ENCODE measurements at places on chromosomes 5 and 9.

GRCh38 chr5:35890021-35891020 lies 33.6 kb downstream of the IL7R start:
- no peak for DNase-seq

DNA sequence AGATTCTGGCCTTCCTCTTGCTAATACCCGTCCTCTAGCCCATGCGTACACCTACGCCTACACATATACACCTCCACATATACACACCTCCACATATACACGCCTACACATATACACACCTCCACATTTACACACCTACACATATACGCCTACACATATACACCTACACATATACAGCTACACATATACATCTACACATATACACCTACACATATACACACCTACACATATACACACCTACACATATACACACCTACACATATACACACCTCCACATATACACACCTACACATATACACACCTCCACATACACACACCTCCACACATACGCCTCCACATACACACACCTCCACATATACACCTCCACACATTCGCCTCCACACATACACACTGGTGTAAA lies 27.2 kb downstream of the AK3 start:
- DNase-seq, result no peak

DNA sequence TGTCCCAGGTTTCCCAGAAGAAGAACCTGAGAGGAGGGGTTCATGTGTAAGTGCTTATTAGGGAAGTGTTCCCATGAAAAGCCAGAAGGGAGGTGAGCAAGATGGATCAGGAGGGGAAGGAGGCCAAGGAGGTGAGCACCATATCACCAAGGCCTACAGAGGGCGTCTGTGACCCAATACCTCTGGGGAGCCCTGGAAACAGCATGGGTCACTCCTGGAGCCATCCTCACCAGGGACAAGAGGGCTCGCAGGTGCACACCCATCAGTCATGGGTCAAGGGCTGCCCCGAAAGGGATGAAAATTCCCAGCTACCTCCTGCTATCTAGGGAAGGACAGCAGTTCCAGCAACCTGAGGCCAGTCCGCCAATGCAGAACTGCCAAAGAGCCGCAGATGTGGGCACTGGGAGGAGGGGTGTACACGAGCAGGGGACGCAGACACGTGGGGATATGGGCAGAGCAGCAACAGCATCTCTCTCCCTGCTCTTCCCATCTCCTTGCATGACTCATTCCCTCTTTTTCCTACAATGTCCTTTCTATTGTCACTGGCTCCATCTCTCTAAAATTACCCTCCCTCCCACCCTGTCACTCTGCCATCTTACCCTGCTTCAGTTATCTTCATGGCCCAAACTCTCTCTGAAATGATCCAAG lies 167.6 kb upstream of the FSTL4 start:
- no peak for DNase-seq

DNA sequence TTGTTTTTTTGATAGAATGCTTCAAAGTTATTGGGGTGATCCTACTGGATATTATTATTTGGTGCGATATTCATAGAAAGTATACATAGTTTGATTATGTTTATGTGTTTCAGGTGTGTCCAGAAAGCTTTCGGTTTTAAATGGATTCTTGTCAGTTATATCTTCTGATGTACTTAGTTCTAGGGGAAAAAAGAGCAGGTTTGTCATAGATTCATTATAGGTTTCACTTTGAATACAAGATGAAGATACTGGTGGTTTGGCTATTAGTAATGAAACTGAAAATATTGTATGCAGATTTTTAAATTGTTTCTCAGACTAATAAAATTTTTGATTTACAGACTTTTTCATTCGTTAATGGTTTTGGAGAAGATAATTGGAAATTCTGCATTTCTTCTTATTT lies 98.9 kb downstream of the MAN2A1 start:
- DNase-seq, result no peak

DNA sequence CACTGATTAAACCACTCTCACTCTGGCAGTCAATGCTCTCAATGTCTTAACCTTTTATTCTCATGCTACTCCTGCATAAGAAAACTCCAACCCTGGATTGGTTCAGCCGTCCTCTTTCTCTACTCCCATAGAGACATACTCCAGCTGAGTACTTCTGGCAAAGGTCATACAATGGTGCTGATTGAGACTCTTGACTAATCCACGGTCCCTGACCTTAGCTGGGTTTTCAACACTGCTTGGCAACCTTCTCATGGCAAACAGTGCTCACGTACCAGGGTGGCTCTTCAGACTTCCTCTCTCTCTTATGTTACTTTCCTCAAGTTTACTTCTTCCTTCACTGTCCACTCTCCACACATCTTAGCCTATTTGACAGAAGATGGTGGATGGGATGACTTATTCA lies 347.6 kb downstream of the RAB3C start:
- no peak for DNase-seq

- DNase-seq, result no peak
Observed at GRCh38 chr9:86248746-86249145, 10.7 kb downstream of the C9orf153 start.

- DNase-seq, result no peak
Observed at GRCh38 chr5:176561259-176561658, 12.1 kb downstream of the CDHR2 start.

DNA sequence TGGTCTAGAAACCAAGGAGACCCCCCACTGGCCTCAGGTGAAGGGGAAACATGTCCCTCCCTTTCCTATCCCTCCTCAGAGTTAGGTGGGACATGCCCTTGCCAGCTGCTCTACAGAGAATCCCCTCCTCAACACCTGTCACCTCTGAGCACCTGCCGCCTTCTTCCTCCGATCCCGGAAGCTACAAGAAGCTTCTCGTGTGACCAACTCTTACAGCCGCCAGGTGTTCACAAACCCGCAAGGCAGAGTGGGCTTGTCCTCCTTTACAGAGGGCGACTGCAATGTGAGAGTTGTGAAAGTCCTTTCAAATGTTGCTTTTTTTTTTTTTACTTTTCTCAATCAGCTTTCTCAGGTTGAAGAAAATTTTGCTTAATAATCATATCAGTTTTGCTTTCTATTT lies 3.7 kb upstream of the ICE1 start:
- no peak for DNase-seq

DNA sequence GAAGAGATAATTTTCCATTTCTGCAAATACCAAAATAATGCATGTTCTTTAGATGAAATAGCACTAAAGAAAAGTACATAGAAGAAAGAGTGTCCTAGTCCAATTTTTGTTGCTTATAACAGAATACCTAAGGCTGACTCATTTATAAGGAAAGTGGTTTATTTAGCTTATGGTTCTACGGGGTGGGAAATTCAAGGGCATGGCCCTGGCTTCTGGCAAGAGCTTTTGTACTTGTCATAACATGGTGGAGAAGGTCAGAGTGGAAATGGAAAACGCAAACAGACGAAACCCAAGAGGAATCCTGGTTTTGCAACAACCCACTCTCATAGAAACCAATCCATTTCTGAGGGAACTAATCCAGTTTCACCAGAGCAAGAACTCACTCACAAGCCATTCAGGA lies 283.7 kb downstream of the CSNK1G3 start:
- DNase-seq, result no peak

- no peak for DNase-seq
Observed at GRCh38 chr5:132109494-132110053, 36.0 kb downstream of the CSF2 start.

GRCh38 chr9:111853450-111853827 lies 43.2 kb upstream of the UGCG start:
- no peak for DNase-seq

DNA sequence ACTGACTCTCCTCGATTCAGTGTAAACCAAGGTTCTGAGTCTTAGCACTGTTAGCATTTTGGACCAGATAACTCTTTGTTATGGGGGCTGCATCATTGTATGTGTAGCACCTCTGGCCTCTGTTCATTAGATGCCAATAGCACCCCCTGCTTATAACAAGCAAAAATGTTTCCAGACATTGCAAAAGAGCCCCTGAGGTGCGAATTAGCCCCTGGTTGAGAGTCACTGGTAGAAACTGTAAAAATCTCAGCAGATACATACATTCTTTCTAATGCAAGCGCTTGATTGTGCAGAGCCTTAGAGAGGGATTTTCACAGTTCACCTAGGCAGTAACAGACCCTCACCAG lies 2.8 kb downstream of the ADRB2 start:
- DNase-seq, result no peak

DNA sequence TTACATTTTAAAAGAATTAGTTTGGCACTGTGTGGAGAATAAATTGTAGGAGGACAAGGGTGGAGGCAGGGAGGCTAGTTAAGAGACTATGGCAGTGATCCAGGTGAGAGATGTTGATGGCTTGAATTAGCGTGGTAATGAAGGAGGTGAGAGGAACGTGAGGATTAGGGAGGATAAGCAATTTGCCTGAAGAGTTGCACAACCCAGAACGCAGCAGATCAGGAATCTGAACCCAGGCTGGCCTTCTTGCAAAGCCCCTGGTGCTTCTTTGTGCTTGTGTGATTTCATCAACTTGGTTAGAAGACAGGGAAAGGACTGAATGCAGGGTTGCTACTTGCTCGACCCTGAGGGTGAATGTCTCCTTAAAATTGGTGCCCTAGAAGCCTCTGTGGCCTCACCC lies 6.9 kb upstream of the SCAMP1 start:
- DNase-seq, result no peak

- DNase-seq, result no peak
Observed at GRCh38 chr9:22065431-22066200, 56.5 kb upstream of the CDKN2B start.

GRCh38 chr5:157842787-157843186 lies 16.2 kb downstream of the CLINT1 start:
- no peak for DNase-seq

GRCh38 chr9:20570756-20571155 lies 51.5 kb downstream of the MLLT3 start:
- no peak for DNase-seq

DNA sequence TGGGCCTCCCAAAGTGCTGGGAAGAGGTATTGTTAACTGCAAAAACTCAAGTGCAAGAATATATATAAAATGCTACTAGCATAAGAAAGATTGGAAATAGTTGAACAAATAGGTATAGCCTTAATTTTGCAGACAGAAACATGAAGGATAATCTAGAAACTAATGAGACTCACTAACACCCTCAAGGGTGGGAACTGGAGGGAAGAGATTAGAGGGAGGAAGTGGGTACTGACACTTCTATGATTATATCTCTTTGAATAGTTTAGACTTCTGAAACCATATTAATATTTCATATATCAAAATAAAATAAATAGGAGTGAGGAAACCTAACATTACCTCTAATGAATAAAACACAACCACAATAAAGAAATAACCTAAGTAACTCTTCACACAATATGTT lies 23.0 kb downstream of the AUH start:
- no peak for DNase-seq

DNA sequence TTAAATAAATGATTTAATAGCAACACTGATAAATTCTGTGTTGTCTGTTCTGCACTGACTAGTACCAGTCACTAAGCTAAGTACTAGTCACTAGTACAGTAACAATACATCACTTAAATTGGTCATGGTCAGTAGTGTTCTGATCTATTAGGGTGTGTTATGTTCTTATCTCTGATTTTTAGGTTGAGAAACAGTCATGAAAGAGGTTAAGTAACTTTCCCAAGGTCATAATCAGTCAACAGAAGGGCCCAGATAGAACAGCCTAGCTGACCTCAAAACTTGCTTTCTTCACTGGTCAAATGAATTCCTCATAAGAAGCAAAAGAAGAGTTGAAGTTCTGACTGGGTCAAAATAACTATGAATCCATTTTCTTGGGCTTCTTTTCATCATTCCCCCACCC lies 1492.7 kb downstream of the MAT2B start:
- no peak for DNase-seq

DNA sequence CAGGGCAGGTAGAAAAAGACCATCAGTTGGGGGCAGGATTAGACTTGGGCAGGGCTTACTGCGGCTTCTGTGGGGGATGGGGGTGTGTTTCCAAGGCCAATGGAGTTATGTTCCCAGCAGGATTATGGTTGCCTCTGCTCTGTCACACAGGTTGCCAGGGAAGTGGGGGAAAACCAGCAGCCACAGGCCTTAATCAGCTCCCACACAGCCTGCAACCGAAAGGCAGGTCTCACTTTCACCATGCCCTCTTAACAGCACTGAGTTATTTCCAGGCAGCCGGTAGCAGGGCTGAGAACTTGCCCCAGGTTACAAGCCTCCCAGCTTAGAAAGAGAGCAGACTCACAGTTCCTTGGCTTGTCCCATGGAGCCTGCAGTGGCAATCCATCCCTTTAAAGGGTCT lies 205.5 kb downstream of the FGF10 start:
- DNase-seq, result no peak

- no peak for DNase-seq
Observed at GRCh38 chr9:1469996-1470395, 419.8 kb downstream of the DMRT2 start.

- DNase-seq, result no peak
Observed at GRCh38 chr5:76723266-76723665, 7.3 kb downstream of the F2R start.

Measured in stimulated activated CD4-positive, alpha-beta T cell treated with anti-CD3 and anti-CD28 coated beads, Interleukin-1b, Interleukin-23, amount 100 ng/mL, for 24 hours (primary cell).